ENCODE measurements at places on chromosomes 7 and 10. TPM values are rescaled to one million over a fixed set of nuclear protein-coding genes. Genes with fewer than 3 reads are reported as not detected.

The LIPM gene
- not detected for total RNA-seq

The ASZ1 gene
- total RNA-seq: not detected

The CCDC172 gene
- total RNA-seq: not detected

The PON1 gene
- total RNA-seq: not detected

The TYW1B gene
- total RNA-seq: 2.6 TPM

The CFAP46 gene
- 0.39 TPM for total RNA-seq

The SLC18A3 gene
- total RNA-seq: not detected

All from subcutaneous preadipocyte (primary cell).